ENCODE measurements at places on chromosomes 13 and 19. TPM values are rescaled to one million over a fixed set of nuclear protein-coding genes. Genes with fewer than 3 reads are reported as not detected.

The TGFBR3L gene
- total RNA-seq, result 0.34 TPM

The MADCAM1 gene
- 0.71 TPM for total RNA-seq

The OLFM4 gene
- not detected for total RNA-seq

- DNase-seq, result no peak
Measured at GRCh38 chr19:4087787-4088679, 21.3 kb upstream of the ZBTB7A start.

The TEX101 gene
- total RNA-seq, result not detected

DNA sequence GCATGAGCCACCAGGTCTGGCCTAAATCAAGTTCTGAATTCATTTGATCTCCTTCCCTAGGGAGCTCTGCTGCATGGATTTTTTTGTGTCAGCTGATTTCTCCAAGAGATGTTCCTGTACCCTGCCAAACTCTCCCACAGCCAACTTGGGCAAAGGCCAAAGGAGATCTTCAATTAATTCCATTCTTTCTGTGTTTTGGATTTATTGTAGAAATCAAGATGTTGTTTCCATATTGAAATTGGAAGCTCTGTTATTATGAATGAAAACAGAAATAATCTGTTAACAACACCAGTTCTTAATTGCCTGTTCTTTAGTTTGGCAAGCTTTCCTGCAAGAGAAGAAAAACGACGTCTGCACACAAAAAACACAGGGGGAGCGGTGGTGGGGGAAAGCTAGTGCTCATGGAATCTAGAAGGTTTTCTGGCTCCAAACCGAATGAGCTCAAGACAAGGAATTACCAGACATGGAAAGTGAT is 86.5 kb upstream of the ABCC4 start:
- DNase-seq, result no peak

The CPB2 gene
- total RNA-seq, result not detected

The KLK3 gene
- not detected for total RNA-seq

GRCh38 chr13:111903143-111903542 is 163.8 kb upstream of the SOX1 start:
- no peak for DNase-seq

GRCh38 chr13:76860706-76861105 is 25.5 kb downstream of the KCTD12 start:
- DNase-seq, result no peak

GRCh38 chr19:47283405-47284059 is 8.8 kb downstream of the INAFM1 start:
- DNase-seq, result no peak

- DNase-seq, result no peak
Measured at GRCh38 chr19:41915021-41915775, 13.1 kb downstream of the ERFL start.

GRCh38 chr13:99056381-99057014 is 78.6 kb upstream of the DOCK9 start:
- no peak for DNase-seq

GRCh38 chr19:15101479-15102082 is 5.6 kb upstream of the SYDE1 start:
- DNase-seq, result no peak

GRCh38 chr13:93956426-93956825 is 523.1 kb downstream of the DCT start:
- DNase-seq, result no peak

DNA sequence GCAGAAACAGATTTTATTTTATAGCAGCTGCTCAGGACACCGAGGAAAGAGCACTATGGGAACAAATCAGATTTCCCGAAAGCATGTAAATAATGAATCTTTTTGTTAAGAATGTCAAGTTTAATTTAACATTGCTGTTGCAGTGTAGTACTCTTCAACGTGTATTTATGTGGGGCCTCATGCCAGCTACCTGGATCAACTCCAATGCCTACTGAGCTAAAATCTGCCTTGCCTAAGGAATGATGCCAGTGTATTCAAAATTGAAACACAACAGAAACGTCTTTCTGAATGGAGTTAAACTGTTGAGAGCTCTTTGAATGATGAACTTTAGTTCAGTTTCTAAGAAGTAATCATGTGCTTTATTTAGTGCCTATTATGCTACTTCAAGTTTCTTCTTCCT is 1379.8 kb upstream of the ATXN8OS start:
- no peak for DNase-seq

The PROZ gene
- not detected for total RNA-seq

The WDR18 gene
- 41.8 TPM for total RNA-seq

GRCh38 chr13:108020027-108020426 is 195.3 kb downstream of the LIG4 start:
- no peak for DNase-seq

The CRYL1 gene
- 10.5 TPM for total RNA-seq

- no peak for DNase-seq
Measured at GRCh38 chr13:35916146-35916545, 215.0 kb downstream of the DCLK1 start.

DNA sequence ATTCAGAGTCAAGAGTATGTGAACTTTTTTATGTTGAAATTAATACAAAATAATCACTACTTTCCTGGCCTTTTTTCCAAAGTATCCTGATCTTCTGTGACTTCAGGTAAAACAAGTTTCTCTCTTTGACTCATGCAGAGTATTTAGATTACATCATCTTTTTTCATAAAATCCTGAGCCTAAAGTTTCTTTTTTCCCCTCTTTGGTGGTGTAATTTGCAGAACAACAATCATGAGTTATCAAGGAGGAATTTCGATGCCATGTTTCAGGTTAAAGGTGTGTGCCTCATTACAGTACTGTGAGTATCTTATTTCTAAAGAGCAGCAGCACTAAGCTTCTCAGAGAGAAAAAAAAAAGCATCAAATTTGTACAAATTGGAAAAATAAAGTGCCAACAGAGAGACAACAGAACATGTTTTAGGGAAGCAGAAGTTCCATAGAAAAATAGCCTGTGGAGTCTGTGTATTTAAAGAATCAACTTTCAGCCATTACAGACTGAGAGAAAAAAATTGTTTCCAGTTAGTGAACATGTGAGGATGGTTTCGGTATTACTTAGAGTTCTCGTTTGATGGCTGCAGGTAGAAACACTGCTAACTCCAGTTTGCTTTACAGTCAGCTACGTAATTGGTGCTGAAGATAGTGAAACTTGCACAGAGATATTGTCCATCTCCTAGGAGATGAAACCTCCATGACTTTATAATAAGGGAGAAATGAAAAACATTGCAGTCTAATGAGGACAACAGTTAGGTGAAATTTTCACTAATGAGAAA is 78.1 kb upstream of the PCDH9 start:
- DNase-seq, result no peak

The CASP14 gene
- total RNA-seq, result not detected

The MEF2B gene
- total RNA-seq, result not detected

DNA sequence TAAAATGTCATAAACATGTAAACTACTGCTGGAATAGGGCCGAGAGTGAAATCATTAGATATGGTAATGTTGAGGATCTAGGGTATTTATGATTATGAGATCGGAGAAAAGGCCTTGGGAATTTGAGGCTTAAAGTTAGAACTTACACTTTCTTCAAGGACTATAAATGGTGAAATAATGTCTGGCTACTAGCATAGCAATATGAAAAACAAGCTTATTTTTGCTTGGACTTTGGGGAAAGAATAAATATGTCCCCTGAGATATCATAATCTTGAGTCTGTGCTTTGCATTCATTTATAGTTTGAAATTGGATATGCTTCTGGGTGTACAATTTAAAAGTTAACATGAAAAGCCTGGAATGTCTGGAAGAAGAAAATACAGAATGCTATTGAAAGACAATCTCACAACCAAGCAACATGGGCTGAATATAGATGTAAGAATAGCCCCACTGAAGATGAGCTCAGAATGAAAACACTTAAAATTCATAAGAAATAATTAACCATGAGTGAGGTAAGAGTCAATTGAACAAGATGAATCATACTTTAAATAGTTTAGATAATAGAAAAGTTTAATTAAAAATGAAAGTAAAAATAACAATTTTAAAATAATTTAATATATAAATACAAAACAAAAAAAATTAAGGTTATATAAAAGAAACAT is 1555.4 kb upstream of the MIR17HG start:
- no peak for DNase-seq

DNA sequence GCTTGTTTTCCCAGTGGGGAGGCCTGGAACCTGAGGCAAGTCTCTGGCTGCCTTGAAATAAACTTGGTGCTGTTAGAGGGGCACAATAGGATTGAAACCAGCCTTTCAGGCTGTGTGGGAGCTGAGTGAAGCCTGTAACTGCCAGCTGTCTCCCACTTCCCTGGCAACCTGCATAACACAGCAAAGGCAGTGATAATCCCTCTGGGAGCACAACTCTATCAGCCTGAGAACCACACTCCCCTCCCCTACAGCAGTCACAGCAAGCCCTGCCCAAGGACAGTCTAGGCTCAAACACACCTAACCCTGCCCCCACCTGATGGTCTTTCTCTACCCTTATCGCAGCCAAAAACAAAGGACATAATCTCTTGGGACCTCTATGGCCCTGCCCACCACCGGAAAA is 683.8 kb upstream of the ATXN8OS start:
- DNase-seq, result no peak

DNA sequence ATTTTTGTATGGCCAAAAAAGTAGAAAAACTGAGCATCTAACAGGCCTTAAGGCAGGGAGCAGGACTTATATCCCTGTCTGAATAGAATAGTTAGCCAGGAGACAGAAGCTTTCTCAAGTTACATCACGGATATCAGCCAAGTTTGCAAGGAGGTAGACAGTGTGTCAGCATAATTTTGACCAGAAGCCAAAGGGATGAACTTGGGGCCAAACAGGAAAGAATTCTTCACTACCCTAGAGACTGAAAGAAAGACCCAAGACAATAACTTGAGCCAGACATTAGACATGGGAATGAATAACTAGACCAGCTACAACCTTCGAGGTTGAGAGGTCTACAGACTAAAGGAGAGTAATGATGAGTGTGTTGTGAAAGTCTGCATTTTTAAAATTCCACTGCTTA is 48.1 kb upstream of the PCDH9 start:
- no peak for DNase-seq

All from A172 (cell line).